ENCODE measurements at places on chromosomes 6 and 20.

GRCh38 chr6:159221486-159222170 lies 52.4 kb downstream of the FNDC1 start:
- DNase-seq = no peak

GRCh38 chr20:13533946-13534345 lies 104.8 kb downstream of the TASP1 start:
- no peak for DNase-seq

DNA sequence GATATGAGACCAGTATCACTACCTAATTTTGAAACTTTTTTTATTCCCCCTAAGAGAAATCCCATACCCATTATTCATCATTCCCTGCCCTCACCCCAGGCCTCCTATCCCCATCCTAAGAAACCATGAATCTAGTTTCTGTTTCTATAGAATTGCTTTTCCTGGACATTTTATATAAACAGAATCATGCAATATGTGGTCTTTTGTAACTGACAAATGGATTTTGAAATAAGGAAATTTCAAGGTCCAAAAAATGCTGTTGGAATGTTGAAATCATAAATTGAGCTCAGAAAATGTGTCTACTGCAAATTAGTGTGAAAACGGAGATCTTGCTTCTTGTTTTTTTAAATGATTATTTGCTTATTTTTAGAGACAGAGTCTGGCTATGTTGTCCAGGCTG lies 25.1 kb downstream of the RNF217 start:
- DNase-seq = no peak

- no peak for DNase-seq
Observed at GRCh38 chr20:24619212-24619611, 149.8 kb downstream of the SYNDIG1 start.

GRCh38 chr6:148091394-148091793 lies 251.2 kb upstream of the SASH1 start:
- DNase-seq = no peak

DNA sequence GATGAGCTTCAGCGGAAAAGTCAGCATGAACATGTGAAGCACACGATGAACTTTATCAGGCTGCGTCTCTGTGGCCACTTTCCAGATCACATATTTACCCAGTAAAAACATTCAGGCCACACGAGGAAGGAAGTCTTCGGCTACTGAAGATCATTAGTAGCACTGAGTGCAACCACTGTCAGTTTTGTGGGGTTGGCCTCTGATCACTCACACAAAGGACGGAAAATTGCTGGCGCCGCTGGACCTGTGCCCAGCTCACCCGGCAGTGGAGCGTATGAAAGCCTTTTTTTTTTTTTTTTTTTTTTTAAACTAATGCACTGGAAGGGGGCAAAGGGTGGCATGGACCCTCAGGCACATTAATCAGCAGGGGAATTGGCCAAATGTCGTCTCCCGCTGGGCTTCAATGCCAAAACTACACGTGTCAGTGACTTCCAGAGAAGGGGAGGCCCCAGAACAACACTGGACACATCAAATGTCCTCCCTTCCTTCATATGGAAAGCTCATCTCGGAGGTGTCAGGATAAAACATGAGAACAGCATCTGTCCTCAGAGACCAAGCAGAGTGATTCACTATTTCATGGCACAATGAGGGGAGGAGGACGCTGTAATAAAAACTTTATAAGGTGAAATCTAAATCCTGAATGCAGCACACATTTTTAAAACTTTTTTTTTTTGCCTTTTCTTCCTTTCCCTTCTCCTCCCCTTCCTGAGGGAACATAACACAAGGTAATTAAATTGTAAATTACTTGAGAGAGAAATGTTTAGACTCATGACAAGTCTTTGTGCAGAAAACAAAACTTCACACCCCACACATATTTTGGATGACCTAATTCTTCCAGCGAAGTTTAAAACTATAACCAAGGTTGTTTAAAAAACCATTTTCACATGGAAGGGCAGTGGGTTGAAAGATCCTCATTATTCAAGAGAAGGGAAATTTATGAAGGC lies 223.4 kb downstream of the FOXC1 start:
- no peak for DNase-seq

GRCh38 chr6:109010705-109011102 lies 83.9 kb downstream of the SESN1 start:
- DNase-seq = no peak

- DNase-seq = no peak
Observed at GRCh38 chr20:8808202-8808535, 260.7 kb upstream of the PLCB4 start.

- peak; percentile 47 for DNase-seq
Observed at GRCh38 chr6:127641905-127642304, 64.9 kb downstream of the C6orf58 start.

- no peak for DNase-seq
Observed at GRCh38 chr20:58147628-58148370, 80.7 kb downstream of the ANKRD60 start.

GRCh38 chr6:84504025-84504424 lies 260.4 kb downstream of the TBX18 start:
- DNase-seq = no peak

DNA sequence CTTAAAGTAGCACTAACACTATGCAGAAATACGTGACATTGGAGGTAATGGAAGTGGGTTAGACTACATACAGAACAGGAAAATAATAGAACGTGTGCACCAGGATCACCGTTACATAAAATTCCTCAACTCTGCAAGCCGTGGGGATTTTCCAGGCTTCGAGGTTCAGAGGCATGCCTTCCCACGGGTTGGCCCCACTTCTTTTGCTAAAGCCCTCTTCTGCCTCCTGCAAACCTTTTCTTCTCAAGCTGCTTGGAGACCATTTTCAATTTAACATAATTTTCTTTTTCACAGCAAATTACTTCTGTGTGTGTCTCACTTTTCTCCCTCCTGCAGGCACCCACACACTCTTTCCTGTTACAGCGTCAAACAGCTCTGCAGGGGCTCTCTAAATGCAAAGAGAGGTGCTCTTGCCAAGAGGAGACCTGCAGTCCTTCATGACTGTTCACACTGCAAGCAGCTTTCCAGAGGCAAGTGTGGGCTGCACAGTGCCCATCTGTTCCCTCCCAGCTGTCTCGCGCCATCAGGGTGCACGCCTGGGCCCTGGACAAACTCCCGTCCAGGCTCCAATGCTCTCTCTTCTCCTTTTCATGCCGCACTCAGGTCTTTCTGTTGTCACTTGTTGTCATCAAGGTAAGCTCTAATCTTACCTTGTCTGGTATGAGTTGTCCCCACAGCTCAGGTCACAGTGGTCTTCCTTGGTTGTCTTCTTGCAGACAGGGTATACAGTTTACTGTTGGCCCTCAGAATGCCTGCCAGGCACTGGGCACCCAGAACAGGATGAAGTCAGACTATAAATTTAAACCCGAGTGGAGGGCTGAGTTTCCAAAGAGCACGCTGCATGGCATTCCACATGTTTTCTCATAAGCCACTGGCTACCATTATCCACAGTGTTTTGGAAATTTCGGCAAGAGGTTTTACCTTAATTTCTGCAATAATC lies 164.8 kb upstream of the GGTLC1 start:
- DNase-seq = no peak

DNA sequence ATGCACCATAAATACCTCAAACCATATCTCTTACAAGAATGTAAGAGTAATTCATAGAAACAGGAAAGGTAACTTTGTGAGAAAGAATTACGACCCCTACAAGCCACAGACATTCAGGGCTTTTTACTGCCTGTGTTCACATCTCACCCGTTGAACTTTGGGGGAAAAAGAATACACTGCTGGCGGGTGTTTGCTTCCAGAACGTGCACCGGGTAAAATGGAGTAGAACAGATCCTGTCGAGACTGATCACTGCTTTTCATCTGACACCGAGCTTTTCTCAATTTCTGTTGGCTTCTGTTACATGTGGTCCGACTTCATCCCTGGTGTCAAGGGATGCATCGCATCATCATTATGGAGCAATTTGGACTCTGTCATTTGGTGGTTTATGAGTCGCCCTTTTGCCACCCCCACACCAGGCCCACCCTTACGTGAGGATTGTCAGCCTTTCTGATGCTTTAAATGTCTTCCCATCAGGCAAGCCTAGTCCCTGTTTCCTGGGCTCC lies 219.2 kb upstream of the ZFP64 start:
- no peak for DNase-seq

DNA sequence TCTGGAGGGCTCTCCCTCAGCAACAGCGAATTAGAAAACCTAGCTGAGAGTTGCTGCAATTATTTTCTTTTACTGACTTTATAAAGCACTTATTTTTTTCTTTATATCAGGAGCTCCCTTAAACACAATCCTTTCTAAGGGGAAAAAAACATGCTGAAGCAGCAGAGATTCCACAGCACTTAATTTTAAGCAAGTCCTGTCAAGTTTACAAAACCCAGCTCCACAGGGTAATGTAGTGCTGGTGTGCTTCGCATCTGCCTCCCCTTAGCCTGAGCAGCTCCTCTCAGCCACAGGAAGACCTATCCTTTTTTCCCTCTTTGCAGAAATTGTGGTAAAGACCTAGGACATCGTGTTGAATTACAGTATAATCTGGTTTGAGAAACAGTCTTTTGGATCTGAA lies 208.1 kb upstream of the SYNDIG1 start:
- DNase-seq = no peak

GRCh38 chr20:63017826-63018411 lies 11.2 kb upstream of the BHLHE23 start:
- DNase-seq = no peak

- DNase-seq = no peak
Observed at GRCh38 chr6:168640768-168641167, 199.8 kb downstream of the SMOC2 start.

DNA sequence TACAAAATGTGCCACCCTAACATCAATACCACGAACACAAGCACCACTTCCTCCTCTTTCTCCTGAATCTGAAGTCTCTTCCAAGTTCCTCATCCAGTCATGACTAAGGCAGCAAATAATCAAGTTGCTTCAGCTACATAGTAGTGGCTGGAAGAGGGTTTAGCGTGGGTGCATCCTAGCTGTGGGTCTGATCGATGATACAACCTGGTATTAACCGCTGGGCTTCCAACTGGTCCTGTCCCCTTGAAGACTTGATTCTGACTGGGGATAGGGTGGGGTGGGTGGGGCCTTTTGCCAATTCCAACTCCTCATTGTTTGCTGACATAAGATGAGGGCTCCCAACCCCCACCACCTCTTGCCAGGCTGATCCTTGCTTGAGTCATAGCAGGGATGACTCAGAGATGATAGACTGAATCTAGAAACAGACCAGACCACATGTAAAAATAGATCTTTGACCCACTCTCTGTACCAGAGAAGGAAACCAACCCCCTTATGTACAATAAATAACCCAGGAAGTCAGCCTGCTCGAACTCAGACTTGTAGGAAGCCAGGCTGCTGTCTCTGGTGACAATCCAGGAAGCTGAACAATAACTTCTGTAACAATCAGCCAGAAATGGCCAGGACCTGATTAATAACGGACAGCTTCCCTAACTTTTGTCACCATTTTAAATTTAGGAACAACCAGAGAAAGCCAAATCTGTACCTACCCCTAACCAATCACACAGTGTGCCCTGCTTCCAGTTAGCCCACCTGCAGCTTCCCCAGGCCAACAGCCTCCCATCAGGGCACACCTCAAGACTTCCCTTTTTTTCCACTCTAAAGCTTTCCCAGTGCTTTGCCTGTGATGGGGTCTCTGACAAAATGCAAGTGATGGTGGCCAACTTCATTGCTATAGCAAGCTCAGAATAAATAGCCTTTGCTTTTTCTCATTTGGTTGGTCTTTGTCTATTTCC lies 68.9 kb upstream of the FAM184A start:
- DNase-seq = peak; percentile 93

- no peak for DNase-seq
Observed at GRCh38 chr6:47919875-47920274, 138.0 kb downstream of the OPN5 start.

GRCh38 chr6:101454106-101454676 lies 60.7 kb downstream of the GRIK2 start:
- no peak for DNase-seq

DNA sequence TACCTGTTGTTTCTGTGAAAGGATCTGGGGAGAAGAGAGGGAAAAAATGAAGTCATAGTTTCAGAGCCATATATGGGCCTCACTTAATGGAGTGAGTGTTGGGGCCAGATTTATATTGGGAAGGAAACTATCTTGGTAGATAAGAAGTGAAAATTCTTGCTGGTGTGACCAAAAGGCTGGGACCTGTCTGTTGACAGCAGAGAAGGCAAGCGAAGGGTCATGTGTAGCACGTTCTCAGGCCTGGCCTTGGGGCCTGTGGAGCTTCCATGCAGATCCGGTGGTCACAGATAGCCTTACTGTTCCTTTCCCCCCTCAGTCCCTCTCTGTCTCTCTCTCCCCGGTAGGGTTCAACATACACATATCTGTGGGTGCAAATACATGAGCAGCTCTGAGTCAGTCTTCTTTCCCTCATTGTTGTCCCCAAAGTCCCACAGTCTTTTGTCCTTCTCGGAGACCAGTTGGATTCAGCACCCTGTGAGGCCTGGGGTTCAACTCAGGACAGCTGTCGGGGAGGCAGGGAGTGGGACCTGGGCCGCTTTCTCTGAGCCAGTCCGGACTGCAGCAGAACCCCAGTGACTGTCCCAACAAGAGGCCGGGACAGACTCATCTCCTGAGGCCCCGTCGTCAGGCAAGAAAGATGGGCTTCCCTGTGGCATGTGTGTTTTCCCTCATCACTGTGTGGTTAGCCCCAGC lies 34.6 kb downstream of the PPP1R14C start:
- no peak for DNase-seq

DNA sequence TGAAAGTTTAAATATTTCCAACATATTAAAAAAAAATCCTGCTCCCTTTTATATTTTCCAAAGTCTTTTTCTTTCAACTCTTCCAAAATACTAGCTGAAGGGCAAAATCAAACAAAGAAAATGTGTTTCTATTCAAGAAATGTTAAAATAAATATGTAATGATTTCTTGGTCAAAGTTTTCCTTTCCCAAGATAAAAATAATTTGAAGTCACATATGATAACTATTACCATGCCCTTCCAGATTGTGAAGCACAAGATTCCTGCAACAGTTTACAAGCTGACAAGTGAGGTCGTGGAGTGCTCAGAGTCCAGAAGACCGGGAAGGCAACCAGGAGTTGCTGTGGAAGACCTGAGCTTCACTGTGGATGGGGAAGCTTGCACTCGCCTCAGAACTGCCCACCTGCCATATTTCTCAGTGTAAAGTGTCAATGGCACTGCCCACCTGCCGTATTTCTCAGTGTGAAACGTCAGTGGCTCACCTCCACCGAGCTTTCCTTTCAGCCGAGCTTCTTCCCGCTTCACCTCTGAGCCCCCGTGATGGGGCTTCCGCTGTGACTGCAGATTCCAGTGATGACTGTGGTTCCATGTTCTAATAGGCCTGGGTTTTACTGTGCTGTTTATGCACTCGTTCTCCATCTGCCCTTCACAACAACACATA lies 160.5 kb downstream of the THBS2 start:
- DNase-seq = no peak

DNA sequence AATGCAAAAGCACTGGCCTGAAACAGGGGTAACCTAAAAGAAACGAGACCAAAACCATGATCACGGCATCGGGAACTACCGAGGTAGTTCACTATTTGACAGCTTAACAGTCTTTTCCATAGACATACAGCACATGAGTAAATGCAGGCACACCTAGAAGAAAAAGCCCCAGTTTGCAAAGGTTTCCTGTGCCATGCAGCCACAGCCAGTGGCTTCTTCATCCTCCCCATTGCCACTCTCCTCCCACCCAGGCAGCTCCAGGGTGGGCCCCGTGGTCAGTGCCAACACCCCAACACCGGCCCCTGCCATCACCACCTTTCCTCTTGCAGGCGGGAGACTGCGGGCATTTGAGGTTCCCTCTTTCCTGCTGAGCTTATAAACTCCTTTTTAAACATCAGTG lies 115.4 kb downstream of the SLC23A2 start:
- DNase-seq = no peak
